ENCODE measurements at places on chromosomes 1 and 21.

DNA sequence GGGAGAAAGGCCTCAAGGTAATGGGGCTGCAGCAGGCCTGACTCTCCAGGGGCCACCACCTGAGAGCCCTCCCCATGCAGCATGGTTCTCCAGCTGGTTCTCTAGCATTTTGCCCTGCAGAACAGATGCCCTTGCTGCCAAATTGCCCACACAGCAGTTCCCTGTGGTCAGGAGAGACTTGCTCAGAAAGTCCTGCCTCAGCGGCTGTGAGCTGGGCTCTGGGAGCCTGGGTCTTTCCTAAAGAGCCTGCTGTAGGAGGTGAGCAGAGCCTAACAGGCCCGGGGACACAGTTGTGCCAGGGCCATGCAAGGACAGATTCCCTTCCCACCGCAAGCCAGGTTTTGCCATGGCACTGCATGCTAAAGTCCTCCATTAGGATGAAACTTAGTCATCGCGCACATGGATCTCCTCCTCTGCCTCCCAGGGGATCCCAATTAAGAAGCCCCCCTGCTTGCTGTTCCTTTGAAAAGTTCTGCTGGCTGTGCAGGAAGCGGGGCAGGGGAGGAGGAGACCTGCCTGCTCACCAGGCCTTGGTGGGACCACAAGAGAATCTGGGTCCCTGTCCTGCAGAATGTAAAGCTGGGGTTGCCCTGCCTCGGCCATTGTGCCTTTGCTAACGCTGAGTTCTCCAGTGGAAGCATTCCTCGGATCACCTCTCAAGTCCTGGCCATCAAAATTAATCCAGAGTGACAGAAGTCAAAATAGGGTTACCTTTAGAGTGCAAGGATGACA, 21.4 kb downstream of the TEX35 start:
- no peak for DNase-seq

- no peak for DNase-seq
Measured at GRCh38 chr21:33908760-33909159, 6.8 kb downstream of the ATP5PO start.

- no peak for DNase-seq
Measured at GRCh38 chr1:9890224-9890731, 19.8 kb downstream of the CTNNBIP1 start.

DNA sequence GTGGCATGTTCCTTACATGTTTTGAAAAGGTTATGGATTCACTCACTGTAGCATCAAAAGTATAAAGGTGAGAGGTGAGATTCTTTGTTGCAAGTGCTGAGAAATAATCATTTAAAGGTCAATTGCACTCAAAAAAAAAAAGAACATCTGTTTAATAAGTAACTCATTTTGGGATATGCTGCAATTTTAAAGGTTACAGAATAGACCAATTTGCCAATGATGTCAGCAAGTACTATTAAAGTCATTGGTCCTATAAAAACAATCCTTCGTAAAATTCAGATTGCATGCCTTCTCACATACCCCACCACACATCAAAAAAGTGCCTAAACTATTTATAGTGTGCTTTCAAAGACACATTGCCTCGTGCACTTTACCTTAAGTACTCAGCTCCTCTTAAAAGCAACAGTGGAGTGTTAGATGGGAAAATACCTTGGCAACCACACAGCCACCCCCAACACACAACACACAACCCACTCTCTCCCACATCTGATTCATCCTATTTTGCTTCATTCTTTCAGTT, 218.2 kb upstream of the ADGRL2 start:
- DNase-seq = no peak

DNA sequence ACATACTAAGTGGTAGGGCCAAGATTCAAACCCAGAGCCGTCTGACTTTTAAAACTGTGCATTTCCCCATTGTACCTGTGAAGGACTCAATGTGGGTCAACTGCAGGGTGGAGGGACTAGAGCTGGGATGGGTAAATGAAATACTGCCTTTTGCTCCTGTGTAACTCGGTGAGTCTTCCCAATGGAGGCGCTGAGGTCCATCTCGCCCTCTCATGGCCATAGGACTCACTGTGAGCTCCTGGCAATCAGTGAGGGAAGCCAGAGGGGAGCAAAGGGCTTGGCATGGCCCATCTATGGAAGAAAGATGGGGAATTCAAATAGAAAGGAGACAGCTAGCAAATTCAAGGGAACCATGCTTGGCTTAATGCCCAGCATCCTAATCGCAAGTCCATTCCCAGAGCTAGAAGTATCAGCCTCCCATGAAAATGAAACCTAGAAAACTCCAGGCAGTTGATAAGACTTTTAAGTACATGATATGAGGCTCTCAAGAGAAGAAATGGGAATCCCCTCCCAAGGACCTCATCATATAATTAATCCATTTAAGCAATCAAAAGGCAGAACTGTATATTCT, 25.4 kb upstream of the CGN start:
- no peak for DNase-seq

- DNase-seq = no peak
Measured at GRCh38 chr1:40384887-40385286, 11.4 kb downstream of the SMAP2 start.

GRCh38 chr1:220458936-220459335, 69.0 kb upstream of the MARK1 start:
- DNase-seq = no peak

DNA sequence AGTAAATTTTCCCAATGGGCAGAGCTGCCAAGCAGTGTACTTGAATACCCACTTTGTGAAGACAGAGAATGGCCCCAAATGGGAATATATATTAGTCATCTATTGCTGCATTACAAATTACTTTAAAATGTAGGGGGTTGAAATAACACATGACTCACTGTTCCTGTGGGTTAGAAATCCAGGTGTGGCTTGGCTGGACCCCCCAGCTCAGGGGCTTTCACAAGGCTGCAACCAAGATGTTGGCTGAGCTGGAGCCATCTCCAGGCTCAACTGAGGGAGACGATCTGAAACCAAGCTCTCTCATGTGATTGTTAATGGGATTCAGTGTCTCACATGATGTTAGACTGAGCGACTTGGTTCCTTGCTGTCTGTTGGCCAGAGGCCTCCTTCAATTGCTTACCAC, 33.4 kb upstream of the ARHGAP29 start:
- no peak for DNase-seq

GRCh38 chr1:167542109-167543032, 11.2 kb downstream of the CREG1 start:
- DNase-seq = no peak

DNA sequence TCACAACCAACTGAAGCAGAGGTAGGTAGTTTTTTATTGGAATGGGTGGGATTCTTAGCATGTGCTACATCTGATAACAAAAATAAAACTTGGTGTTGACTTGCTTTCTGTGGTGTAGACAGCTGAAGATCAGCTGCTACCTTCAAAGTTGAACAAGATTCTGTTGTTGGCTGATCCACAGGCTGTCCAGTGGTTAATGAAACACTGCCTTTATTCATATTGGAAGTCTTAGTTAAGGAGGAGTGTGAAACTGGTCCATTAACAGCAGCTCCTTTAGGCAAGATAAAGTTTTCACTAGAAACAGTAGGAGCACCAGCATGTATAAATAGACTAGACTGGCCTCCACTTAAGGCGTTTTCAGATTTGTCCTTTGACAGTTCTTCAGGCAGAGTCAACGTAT, 81.1 kb downstream of the ZNF644 start:
- no peak for DNase-seq

DNA sequence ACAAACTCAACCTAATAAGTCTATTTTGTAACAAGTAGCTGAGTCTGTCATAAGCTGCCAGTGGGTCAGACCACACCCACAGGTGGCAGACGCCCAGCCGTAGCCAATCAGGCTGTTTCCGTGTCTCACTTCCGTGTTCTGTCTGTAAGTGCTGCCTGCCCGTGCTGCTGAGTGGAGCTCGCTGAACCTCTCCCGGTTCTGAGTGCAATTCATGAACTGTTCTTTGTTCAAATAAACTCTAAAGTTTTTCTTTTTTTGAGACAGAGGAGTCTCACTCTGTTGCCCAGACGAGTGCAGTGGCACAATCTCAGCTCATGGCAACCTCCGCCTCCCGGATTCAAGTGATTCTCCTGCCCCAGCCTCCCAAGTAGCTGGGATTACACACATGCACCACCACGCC, 25.1 kb downstream of the POFUT2 start:
- DNase-seq = no peak
